8988T (cell line): ENCODE measurements at places on chromosomes 1 and 21.

- no peak for DNase-seq
Observed at GRCh38 chr1:112997781-112998180, 41.8 kb upstream of the SLC16A1 start.

- no peak for DNase-seq
Observed at GRCh38 chr1:210132582-210132981, 100.0 kb upstream of the SERTAD4 start.

- no peak for DNase-seq
Observed at GRCh38 chr1:11882814-11883538, 24.2 kb upstream of the NPPB start.

DNA sequence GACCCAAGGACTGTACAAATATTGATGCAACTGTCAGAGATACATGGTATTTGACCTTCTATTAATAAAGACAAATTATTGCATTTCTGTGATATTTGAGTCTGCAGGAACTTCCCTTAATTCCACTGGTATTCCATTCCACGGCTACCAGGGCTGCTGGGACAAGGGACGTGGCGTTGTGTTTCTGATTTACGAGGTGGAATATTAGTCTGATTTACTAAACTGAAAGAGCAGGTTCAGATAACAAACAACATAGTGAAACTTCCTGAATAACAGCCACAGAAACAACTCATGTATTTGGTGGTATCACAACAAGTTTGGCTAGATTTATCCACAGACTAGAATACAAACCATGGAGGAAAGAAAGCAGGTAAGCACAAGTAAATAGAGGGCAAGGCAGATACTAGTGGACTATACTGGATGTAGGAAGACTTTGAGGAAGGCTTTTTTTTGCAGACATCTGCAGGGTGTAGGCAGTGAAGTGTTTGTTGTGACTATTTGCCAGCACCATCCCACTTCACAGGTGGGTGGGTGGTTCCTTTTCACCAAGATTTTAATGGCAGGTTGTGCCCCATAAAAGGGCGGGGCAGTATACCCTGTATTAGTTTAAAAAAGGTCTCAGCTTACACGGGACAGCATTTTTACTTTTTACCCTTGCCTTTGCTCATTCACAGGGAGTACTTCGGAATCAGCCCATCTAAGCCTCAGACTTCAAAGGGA, 100.4 kb downstream of the FGGY start:
- no peak for DNase-seq

- no peak for DNase-seq
Observed at GRCh38 chr1:42730002-42730401, 10.0 kb downstream of the CLDN19 start.

- DNase-seq: no peak
Observed at GRCh38 chr21:43956670-43957035, 55.5 kb upstream of the TRAPPC10 start.

DNA sequence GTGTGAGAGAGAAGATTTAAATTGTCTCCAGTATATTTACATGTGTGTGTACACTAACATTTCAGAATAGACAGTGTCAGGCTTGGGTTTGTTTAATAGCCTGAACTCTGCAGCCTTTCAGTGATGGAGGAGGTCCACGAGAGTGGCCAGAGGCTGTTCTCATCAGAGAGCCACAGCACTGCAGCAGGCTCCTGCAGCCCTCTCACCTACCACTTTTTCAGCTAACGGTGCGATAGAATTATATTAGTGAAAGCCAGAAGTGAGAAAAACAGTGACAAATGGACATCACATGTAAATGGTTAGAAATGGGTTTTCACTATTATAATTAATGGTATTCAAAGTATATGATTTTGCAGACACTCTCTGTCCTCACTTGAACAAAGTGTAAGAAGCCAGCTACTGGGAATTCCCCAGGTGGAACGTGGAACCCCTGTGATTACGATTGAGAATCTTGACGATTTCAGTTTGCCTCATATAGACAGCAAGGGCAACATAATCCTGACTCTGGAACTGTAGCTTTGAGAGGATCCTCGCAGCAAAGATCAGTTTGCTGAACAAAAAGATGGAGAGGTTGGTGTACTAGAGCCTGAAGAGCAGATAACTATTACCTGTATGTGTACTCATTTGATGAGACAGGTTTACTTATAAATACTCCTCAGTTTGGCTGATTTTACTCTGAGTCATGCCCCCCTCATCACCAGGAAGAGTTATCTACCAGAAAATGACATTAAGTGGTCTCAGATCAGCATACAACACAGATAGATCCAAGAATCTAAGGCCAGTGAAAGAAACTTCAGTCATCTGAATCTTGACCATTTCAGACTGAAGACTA, 31.4 kb downstream of the IFI16 start:
- DNase-seq: no peak

DNA sequence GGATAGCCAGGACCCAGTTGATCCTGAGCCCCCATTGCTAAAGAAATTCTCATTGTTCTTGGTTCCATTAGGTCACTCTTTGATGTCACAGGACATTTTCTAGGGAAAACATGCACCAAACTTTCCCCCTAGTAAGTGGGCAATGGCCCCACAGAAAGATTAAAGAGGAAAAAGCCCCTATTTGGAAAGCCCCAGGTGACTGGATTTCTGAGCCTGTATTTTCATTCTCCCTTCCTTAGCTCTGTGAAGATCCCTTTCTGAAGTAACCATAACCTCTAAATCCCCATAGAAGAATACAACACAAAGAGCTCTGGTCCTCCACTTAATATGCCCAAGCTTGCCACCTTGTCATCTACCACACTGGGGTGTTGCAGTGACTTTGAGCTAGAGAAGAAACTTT, 232.3 kb upstream of the FGGY start:
- DNase-seq: no peak

DNA sequence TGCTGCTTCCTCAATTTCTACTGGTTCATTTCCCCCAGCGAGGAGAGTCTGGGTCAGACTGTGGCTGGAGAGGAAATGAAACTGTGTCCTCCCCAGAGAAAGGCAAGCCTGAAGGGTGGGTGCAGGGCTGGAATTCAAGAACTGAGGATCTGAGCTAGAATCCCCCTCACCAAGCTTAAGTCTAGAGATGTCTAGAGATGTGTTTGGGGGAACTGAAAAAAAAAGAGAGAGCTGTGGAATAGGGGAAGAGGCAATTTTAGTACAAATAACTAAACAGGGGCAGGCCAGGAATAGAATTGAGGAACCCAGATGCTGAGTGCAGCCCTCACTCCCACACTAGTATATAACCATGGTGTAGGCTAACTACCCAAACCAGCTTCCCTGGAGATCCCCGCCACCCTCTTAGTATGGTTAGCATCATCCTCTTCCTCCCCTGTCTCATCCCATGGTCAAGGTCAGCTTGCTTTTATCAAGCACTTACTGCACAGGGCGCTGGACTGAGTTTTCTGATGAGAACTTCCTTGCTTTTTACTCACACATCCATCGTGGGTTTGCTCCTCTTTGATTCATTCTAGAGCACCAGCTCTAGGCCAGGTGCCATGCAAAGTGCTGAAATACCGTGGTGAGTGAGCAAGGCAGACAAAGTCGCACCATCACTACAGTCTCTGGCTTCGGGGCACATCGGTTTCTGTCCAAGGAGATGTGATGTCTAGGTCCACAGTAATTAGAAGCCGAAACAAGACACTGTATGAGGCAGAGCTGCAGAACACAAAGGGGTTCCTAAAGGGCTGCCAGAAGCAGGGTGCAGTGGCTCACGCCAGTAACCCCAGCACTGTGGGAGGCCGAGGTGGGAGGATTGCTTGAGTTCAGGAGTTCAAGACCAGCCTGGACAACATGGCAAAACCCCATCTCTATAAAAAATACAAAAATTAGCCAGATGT, 112.9 kb upstream of the IPO9 start:
- DNase-seq: no peak

- peak; percentile 96 for DNase-seq
Observed at GRCh38 chr21:42593007-42593814, 60.2 kb upstream of the PDE9A start.

DNA sequence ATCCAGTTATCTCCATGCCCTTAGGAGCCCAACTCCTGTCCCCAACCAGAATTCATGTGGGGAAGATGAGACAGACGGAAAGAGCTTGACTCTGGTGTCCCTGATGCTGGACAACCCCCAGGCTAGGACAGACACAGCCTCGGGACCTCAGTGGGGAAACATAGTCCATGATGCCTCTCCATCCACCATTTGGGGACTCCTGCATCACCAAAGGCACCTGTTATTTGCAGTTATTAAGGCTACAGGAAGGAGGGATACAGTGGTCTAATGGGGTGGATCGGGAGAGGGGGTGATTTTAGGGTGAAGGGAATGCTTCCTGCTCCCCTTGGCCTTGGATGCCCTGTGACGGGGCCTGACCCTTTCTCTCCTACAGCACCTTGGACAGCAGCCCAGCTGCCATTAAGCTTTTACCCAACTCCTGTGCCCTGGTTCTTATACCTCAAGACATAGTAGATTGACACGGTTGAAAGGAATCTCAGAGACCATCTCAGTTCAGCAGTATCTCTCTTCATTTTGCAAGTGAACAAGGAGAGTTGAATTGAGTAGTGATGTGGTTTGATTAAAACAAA, 111.6 kb downstream of the MATN1 start:
- DNase-seq: no peak

DNA sequence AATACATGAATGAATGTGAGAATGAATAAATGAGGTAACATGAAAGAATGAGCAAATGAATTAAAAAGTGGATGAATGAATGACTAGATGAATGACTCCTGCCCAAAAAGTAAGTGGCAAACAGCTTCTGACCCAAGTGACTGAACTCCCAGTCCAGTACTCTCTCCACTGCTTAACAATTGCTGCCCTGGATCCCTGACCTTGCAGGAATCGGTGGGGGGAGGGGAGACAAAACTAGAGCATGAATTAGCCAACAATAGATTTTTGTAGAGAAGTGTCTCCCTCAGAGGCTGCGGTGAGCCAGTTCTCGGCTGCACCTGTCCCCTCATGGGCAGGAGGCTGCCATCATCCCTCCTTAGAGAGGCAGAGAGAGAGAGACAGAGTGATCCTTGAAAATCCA, 5.9 kb upstream of the GRIK3 start:
- no peak for DNase-seq

DNA sequence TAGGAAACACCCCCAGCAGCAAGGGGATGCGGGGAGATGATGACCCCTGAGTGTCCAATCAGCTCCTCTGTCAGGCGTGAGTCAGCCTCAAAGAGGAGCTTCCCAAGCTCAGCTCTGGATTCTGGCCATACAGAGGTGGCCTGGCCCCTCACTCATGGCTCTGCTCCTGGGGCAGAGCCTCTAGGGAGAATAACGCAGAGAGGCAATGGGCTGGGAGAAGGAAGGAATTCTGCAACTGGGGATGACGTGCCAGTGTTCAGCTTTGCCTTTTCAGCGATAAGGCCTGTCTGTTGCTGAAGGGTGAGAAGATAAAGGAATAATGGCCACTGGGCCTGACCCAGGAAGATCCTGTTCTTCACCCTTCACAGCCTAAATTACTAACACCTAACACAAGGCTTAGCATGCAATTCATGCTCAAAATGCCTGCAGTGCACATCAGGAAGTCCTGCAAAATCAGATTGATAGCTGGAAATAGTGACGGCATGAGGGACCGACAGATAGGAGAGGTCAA, 92.2 kb downstream of the TBX19 start:
- DNase-seq: no peak

DNA sequence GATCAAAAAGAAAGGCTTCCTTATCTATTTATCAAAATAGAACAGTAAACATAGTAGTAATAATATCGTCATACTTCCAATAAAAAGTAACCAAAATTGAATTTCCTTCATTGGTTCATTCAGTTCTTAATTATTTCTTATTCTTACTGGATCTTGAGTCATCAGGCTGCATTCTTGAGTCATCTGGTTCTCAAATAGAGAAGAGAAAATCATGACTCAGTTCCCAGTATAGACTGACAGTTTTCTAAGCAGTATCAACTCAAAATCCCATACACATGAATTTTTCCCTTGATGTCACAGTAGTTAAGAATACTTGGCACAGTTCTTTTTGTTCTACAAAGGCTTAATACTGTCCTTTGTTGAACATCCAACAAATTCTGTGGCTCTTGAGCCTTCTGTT, 626.9 kb upstream of the ADGRL4 start:
- DNase-seq: no peak

- no peak for DNase-seq
Observed at GRCh38 chr1:63122079-63122478, 200.3 kb upstream of the FOXD3 start.

DNA sequence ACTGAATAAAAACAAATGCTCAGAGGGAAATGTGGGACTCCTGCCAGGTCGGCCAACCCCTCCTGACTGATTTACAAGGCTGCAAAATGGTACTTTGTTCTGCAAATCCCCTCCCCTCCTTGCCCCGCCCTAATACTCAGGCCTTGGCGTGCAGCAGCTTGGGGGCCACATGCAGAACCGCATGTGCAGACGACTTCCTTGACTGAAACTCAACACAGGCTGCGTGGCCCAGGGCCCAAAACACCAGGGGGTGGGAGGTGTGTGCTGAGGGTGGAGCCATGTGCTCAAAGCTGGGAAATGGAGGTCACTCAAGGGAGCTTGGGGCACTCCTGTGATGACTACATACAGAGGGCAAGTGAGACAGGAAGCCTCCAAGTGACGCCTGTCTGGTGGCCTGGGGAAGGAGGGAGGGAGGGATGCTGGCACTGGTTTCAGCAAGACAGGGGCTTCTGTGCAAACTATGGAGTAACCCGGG, 87.2 kb downstream of the MRPL37 start:
- DNase-seq: no peak

DNA sequence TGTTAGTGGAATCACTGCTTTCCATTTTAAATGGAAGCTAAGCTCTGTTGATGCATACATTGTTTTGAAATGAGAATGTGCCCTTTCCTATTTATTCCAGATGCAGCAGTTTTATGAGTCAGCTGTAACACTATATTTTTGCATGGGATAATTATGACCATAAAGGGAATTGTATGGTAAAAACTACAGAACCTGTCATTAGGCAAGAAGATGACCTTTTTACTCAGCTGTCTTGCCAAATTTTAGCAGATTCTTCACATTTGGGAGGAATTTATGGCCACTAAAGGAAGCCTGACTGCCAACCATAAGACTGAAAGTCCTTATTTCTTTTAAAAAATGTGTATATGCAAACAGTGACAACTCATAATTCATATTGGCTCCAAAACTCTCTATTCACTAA, 356.3 kb upstream of the PRMT6 start:
- DNase-seq: no peak

DNA sequence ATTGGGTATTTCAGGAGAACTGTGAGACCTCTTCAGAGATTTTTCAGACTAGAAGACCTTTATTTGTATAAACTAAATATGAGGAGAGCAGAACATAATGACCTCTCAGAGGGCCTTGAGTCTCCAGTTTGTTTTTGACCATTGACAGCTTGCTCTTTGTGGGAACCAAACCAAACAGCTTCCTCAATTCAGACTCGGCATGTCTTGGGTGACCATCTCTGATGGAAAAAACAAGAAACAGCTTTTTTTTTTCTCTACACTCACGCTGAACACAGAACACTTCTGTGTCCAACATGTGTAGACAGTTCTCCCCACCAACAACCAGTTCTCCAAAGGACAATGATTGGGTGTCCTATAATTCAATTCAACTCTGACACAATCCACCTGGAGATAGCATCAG, 11.5 kb downstream of the ATP1A4 start:
- no peak for DNase-seq

- no peak for DNase-seq
Observed at GRCh38 chr21:26140164-26140579, 30.4 kb downstream of the APP start.
